ENCODE measurements at places on chromosomes 6 and 20.
A peak's percentile ranks its signal among the peaks of the same experiment; 100 is the strongest.

DNA sequence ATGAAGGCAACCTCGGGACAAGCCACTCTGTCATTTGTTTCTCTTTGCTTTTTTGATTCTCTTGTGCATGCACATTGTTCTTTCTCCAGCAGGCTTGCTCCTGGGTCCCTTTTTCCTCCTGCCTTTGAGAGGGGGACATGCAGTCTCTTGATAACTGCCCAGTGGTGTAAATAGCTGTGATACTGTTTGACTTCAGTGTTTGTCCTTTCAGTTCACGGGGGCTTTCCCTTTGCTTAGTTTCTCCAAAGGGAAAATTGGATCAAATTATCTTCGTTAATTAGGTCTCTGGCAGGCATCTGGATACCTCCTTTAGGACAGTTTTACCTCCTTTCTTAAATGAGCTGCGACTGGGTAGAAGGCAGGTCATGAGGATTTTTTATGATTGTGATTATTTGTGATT is 41.5 kb downstream of the RALGAPB start:
- DNase-seq, result no peak

GRCh38 chr6:145139140-145139850 is 596.0 kb downstream of the EPM2A start:
- DNase-seq, result peak; percentile 71

GRCh38 chr6:27332692-27333641 is 20.9 kb upstream of the POM121L2 start:
- DNase-seq, result peak; percentile 72

DNA sequence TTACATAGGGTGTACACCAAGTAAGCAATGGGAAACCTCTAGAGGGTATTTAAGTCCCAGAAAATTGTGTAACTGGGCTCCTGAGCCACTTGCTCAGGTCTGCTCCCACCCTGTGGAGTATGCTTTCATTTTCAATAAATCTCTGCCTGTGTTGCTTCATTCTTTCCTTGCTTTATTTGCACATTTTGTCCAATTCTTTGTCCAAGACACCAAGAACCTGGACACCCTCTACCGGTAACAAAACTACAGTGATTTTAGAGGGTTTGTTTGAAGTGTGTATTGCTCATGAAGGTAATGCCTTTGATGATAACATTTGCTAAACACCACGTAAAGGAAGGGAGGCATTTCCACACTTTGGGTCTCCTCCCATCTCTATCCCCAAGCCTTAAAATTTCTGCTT is 46.2 kb downstream of the MYB start:
- no peak for DNase-seq

DNA sequence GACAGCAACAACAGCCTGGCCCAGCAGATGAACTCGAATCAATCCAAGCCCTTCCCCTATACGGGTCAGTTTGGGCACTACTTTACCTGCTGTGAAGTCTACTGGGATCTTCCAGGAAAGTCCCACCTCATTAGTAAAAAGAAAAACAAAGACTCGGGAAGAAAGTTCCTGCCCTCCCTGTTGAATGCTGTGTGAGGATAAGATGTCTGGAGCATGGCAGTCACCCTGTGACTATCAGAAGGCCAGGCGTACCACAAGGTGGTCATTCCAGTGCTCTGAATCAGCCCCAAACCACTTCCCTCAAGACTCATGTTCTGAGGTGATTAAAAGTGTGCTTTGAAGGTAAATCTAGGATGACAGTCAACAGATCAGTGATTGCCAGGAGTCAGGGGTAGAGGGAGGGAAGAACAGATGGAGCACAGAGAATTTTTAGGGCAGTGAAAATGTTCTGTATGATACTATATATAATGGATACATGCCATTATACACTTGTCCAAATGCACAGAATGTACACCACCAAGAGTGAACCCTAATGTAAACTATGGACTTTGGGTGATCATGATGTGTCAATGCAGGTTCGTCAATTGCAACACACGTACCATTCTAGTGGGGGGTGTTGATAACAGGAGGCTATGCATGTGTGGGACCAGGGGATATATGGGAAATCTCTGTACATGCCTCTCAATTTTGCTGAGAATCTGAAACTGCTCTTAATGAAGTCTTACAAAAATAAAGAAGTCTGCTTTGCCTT is 14.7 kb downstream of the FKBP1A start:
- DNase-seq, result no peak

GRCh38 chr20:37383229-37383989 is 37.5 kb downstream of the SRC start:
- DNase-seq, result no peak

GRCh38 chr6:85464260-85464644 is 14.4 kb downstream of the NT5E start:
- DNase-seq, result peak; percentile 38

- DNase-seq, result no peak
These were observed 11.9 kb upstream of the NPBWR2 start for GRCh38 chr20:64119301-64119680.

GRCh38 chr6:170564936-170565530 is 10.9 kb downstream of the TBP start:
- DNase-seq, result no peak

DNA sequence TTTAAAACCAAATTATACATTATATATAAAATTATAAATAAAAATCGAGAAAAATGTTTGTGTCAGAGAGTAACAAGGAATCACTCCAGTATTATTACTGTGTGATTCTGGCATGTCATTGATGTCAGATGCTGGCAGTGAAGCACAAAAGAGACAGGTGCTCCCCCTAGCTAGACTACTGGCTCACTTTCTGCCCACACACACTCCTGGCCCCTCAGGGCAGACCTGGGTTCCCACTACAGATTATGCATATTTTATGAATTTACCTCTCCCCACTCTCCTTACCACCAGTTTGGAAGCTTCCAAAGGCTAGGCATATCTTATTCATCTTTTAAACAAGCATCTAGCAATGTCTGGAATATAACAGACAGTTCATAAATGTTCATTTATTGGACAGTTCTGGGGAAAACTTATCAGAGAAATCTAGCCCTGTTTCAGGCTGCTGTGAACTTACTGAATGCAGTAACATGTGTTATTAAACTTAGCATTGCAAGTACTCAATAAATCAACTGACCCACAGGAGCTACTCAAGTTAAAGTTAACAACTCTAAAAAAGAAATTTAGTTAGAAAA is 12.8 kb downstream of the SNX3 start:
- no peak for DNase-seq

- no peak for DNase-seq
These were observed 60.2 kb upstream of the TMEM244 start for GRCh38 chr6:129921169-129921817.

- no peak for DNase-seq
These were observed 57.2 kb downstream of the ZNF292 start for GRCh38 chr6:87212596-87212995.

DNA sequence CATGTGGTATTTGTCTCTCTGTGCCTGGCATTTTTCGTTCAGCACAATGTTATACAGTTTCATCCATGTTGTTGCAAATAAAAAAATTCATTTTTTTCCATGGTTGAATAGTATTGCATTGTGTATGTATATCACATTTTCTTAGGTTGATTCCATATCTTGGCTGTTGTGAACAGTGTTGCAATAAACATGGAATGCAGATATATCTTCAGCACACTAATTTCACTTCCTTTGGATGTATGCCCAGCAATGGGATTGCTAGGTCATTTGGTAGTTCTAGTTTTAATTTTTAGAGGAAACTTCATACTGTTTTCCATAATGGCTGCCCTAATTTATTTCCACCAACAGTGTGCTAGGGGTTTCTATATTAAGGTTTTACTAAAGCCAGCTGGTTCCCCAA is 52.6 kb downstream of the GFRAL start:
- DNase-seq, result no peak

GRCh38 chr20:35166242-35166830 is 5.5 kb upstream of the PROCR start:
- DNase-seq, result peak; percentile 40

- DNase-seq, result no peak
These were observed 339.2 kb upstream of the JAG1 start for GRCh38 chr20:11012975-11013374.

GRCh38 chr20:11091511-11091910 is 417.7 kb upstream of the JAG1 start:
- DNase-seq, result no peak

- no peak for DNase-seq
These were observed 784.7 kb upstream of the GJE1 start for GRCh38 chr6:141347906-141348492.

DNA sequence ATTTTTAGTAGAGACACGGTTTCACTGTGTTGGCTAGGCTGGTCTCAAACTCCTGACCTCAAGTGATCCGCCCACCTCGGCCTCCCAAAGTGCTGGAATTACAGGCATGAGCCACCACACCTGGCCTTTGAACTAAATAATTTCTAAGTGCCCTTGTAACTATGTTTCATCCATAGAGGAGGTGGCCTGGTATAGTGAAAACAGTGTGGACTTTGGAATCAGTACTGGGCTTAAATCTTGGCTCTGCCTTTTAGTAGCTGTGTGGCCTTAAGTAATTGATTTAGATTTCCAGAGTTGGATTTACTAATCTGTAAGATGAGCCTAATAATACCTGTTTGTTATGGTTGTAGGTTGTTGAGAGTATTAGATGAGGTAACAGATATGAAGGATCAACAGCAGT is 14.2 kb upstream of the TGM3 start:
- no peak for DNase-seq

DNA sequence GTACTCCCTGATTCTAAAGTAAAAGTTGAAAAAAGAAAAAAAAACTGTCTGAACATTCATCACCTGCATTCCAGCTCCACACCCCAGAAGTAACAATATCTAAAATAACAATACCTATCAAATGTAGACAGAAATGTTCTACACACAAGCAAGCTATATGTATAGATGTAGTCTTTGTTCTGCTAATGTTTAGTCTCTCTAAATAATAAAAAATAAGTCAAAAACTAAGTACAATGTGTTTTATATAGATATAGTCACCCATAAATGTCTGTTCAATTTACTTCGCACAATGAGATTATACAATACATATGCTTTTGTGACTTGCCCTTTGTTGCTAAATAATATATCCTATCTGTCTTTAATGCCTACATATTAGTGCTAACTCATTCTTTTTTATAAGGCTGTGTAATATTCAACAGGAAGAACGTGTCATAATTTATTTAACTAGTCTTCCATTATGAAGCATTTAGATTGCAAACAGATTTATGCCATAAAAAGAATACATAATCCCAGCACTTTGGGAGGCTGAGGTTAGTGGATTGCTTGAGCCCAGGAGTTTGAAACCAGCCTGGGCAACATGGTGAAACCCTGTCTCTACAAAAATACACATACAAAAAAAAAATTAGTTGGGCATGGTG is 216.2 kb upstream of the ZNF217 start:
- DNase-seq, result no peak

All from eye (tissue), 1 donor.